ENCODE measurements at places on chromosomes 5 and 9.
A peak's percentile ranks its signal among the peaks of the same experiment; 100 is the strongest.

DNA sequence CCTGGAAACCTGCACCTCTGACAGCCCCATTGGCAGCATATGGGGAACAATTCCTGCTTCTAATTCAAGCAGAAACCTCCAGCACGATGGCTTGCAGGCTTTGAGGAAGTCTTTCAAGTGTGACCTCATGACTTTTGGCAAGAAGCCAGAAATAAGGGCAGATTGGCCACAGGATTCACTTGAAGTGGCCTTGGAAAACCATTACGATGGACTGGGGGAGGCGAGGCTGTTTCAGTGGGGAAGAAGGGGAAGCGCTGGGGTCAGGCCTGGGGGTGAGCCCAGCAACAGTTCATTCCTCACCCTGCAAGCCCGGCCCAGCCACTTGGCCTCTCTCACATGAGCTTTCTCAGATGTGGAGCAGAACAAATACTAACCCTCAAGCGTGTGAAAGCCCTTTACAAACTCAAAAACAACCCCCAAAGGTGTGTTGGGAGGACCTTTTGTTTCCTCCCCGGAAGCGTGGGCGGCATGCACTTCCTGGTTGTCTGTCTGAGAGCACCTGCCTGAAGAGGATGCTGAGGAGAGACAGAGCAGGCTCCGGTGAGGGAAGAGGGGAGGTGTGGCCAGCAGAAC, 26.9 kb upstream of the EEIG1 start:
- peak; percentile 80 for DNase-seq

DNA sequence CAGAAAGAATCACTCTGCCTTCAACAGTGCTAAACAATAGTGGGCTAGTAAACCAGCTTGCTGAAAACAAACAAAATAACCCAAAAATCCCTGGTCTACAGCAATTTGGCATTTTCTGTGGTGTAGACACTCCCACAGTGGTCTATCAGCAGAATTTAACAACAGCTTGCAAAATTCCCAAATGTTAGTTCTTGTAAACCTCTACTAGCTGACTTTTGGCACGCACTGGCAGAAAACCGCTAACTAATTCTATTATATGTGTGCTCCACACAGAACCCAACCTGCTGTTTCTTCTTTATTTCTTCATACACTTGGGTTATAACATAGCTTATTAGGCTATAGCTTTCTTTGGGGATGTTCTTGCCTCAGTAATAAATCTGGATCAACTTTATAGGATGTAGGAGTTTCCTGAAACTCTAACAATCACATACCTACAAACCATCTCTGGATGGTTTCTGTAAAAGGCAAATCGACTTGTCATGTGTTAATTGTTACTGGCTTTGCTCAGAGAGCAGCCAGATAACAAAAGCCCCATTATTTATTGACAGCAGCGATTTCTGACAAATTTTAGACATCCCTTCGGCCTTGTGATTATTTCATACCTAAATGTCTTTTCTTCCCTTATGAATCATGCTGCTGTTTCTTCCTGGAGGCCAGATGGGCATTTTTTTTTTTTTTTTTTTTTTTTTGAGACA, 82.7 kb upstream of the NAA35 start:
- no peak for DNase-seq

- DNase-seq = no peak
These were observed 181.8 kb upstream of the ELL2 start for GRCh38 chr5:96143450-96143849.

DNA sequence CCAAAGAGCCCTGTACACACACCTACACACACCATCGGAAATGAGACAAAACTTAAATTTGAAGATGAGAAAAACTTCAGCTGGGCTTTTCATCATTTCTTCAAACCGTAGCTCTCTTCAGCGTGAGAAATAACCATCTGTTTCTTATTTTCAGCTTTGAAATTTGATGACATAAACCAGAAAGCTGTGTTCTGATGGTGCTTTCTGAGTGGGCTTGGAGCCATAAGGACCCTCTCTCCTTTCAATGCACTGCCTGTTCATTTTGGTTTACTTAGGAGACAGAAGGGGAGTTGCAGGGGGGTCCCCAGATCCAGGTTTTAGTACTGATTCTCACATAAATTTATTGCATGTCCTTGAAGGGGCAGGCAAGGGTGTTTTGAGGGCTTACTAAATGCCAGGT, 9.5 kb downstream of the FBXO10 start:
- DNase-seq = no peak

DNA sequence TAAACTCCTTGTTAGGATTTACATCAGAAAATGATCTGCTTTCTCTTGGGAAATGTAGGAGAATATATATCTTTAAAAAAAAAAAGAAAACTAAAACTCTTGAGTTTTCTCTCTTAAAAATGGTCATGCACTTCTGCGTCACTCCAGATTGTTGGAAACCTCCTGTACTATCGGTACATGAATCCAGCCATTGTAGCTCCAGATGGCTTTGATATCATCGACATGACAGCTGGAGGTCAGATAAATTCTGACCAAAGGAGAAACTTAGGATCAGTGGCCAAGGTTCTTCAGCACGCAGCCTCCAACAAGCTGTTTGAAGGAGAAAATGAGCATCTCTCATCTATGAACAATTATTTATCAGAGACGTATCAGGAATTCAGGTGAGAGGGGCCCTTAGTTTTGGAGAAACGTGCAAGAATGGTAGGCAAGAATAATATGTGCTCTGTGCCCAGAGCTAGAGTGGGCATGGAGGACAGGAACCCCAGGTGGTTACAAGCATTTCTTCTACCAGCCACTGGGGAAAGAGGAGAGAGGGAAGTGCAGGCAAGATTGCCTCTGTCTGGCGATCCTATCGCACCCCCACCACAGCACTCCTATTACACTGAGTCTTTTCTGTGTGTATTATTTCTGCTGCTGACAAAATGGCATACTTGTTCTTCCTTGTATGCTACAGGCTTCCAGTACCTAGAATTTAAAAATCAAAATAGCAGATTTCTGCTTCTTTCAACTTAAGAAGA, 41.4 kb upstream of the F2R start:
- DNase-seq = no peak

GRCh38 chr9:1492156-1492555, 442.0 kb downstream of the DMRT2 start:
- no peak for DNase-seq

DNA sequence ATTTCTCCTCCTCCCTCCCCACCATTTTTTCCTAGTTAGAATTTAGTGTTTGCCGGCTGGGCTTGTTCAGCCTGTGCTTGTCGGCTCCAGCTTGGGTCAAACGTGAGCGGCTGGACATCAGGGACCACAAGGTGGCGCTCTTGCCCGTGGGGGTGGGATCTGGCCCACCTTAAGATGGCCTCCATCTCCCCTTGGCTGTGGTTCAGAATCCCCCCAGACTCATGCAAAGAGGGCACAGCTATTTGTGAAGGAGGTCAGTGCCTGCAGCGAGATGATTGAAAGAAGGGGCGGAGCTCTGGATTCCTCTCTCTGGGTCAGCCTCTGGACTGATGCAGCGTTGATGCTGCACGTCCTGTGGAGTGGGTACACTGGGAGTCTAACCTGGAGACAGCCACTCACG, 283.3 kb upstream of the TUT7 start:
- DNase-seq = no peak

- no peak for DNase-seq
These were observed 65.0 kb upstream of the AFAP1L1 start for GRCh38 chr5:149206524-149207141.

DNA sequence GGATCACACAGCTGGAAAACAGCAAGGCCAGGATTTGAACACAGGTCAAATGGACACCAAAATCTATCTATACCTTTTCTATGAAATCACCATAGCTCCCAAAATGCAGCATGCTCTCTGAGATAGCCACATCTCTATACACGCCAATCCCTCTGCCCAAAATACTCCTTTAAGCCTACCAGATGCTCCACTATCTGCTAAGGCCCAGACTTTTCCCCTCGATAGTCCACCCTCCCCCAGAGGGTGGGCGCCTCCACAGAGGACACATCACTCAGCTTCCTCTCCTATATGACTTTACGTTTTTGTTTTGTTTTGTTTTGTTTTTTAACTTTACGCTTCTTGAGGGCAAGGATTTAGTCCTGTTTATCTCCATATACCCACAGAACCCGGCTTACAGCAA, 46.8 kb downstream of the MTMR12 start:
- no peak for DNase-seq

DNA sequence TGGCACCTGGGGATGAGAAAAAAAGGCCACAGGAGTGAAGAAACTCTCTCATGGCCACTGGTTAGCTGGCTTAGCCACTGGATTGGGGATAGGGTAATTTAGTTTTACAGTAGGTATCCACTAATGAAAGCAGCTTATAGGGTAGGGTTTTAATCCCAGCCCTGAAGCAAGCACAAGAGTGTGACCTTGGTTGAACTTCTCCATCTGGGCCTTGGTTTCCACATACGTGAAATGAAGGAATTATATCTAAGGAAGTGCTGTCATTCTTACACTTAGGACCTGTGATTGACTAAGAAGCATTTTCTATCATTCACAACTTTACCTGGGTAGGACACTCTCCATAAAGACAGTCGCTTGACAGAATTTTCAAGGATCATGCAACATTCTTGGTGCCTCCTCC, 49.6 kb downstream of the FAT2 start:
- no peak for DNase-seq

- DNase-seq = no peak
These were observed 8.0 kb upstream of the WHRN start for GRCh38 chr9:114513055-114513958.

DNA sequence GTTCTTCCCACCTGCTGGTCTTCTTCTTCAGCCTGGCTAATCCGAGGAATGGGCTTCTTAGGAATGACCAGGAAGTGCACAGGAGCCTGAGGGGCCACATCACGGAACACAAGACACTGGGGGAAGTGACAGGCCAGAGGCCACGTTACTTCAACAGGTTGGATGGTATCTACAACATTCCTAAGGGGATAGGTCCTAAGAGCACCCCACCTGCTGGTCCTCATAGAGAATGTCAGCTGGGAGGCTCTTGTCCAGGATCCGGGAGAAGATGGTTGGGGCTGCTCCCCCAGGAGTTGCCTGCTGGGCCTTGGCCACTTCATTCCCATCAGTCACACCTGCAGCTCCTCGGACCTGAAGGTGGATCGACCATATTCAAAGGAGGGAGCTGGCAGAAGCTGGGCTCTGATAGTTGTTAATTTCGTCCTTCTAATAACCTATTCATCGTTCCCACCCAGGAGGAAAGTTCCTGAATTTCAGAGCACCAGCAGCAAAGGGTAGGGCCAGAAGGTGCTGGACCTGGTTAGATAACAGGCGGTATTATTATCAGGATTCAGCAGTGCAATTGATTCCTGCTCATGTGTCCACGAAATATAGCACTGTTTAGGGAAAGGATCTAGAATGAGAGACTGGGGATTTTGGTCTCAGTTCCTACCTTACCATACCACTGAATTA, 1.3 kb downstream of the HINT2 start:
- peak; percentile 12 for DNase-seq

- DNase-seq = no peak
These were observed 14.7 kb downstream of the C1QTNF3 start for GRCh38 chr5:34028349-34028748.

- DNase-seq = no peak
These were observed 871.4 kb upstream of the CDH10 start for GRCh38 chr5:25516141-25516540.

GRCh38 chr5:88660947-88661805, 221.8 kb downstream of the MEF2C start:
- DNase-seq = peak; percentile 90

GRCh38 chr9:33677961-33678360, 117.4 kb upstream of the PRSS3 start:
- DNase-seq = no peak

DNA sequence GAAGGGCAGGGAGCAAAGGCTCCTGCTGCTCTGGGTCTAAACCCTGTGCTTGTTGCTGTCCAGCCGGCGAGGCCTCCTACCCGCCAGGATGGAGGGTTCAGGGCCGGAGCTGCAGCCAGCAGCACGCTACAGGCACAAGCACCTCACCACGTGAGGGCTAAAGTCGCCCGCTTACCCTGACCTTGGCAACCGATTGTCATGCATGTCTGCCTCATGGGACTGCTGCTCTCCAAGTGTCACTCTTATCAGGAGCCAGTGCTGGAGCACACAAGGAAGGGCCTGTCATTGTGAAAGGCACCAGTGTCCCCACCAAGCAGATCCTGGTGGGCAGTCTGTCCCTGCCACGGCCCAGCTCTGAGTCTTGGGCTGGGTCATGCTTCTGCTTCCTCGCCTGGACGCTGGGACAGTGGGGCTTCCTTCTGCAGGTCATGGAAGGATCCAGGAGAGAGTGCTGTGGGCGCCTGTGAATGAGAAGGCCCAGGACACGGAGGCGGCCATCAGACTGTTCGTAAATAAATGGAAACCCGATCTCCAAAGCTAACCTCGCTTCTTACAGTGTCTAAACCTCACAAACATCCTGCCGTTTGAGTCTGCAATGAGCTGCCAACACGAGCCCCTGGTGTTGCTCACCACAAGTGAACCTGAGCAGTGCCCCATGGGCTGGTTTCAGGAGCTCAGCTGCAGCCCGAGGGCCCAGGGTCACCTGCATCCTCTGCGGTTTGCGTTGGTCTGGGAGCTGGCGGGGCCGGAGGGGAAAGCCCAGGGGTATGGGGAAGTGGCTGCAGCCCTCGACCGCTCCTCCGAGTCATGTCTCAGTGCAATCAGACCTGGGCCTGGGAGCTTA, 58.2 kb upstream of the RXRA start:
- no peak for DNase-seq

GRCh38 chr5:124580925-124581737, 165.3 kb downstream of the ZNF608 start:
- DNase-seq = no peak

DNA sequence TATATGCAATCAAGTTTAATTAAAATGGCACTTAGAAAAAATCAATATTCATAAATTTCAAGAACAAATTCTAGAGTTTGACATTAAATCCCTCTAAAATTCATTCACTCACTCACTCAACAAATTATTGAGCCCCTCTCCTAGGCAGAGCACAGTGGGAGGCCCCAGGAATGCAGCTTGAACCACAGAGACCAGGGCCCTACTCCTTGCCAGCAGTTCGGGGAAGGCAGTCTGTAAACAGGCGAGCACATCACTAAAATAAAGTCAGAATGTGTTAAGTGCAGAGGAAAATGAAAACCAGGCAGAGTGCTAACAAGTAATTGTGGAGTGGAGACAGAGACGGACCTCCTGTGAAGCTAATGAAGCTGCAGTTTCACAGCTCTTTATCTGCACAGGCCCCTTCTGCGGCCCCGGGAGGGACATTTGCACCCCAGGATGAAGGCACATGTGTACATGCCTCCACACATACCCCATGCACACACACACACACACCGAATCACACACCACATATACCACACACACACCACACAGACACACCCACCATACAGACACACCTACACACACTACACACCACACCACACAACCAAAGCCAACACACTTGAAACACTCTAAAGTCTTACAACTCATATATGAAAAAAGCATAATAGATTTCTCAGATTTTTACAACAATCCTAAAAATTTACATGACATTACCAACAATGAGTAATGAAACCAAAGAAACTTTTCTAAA, 40.5 kb downstream of the BHMT start:
- DNase-seq = no peak

- DNase-seq = peak; percentile 18
These were observed 11.8 kb downstream of the DEPDC1B start for GRCh38 chr5:60687927-60688720.

GRCh38 chr5:35926389-35927051, 11.9 kb downstream of the CAPSL start:
- peak; percentile 42 for DNase-seq

- no peak for DNase-seq
These were observed 29.1 kb upstream of the IL12B start for GRCh38 chr5:159359408-159359807.

Measured in RCC 7860 (cell line).